RKO (cell line): ENCODE measurements at places on chromosomes 5 and 9.

DNA sequence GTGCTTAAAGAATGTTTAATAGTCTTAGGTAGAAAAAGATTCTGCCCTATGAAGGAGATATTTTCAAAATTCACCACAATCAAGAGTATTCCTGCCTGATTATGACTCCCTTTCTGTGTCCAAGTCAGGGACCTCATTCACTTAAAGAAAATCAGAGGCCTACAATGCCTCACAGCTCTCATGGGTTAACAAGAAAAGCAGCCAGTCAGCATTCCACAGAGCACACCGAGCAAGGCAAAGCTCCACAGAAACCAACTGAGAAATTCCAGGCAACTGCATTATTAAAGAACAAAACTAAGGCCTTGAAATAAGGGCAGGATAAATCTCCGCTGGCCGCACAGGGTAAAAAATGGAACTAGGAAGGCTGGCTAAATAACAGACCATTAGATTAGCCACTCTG lies 161.1 kb downstream of the TARS1 start:
- DNase-seq, result no peak

DNA sequence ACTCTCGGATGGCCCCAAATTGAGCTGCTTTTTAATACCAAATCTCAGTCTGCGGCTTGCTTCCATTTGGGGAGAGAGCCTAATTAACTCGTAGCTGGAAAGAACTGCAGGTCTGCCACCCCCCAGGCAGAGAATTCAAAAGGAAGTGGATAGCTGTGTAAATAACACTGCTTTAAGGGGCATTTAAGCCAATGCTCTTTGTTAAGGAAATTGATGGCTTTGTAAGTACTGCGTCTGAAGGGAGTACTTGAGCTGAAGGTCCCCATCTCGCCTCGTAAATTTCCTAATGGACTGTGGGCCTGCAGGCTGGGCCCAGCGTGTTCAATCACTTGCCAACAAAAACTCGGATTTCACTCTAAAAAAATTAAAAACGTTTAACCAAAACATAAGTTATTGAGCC lies 132.7 kb downstream of the PAPPA start:
- DNase-seq, result no peak

DNA sequence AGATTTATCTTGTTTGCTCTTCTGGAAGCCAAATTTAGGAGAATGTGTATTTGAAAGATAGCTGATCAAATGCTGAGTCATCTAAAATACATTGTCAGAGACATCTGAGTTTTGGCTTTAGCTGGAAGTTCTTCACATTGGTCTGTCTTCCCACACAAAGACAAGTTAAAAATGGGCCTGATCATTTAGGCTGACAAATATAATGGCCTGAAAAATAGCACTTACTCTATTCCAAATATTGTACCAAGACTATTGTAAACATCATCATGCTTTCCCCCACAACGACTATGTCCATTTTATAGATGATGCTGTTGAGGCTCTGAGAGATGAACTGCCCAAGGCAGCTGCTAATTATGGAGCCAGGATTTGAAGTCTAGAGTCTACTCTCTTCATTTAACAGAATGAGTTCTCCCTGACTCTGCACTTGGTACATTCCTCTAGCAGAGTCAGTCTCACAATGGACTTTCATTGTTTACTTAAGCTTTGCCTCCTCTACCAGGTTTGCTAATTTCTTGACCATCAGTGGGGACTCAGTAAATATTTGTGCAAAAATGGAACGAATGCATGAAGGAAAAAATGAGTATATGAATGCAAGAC lies 619.4 kb upstream of the KLF4 start:
- no peak for DNase-seq

DNA sequence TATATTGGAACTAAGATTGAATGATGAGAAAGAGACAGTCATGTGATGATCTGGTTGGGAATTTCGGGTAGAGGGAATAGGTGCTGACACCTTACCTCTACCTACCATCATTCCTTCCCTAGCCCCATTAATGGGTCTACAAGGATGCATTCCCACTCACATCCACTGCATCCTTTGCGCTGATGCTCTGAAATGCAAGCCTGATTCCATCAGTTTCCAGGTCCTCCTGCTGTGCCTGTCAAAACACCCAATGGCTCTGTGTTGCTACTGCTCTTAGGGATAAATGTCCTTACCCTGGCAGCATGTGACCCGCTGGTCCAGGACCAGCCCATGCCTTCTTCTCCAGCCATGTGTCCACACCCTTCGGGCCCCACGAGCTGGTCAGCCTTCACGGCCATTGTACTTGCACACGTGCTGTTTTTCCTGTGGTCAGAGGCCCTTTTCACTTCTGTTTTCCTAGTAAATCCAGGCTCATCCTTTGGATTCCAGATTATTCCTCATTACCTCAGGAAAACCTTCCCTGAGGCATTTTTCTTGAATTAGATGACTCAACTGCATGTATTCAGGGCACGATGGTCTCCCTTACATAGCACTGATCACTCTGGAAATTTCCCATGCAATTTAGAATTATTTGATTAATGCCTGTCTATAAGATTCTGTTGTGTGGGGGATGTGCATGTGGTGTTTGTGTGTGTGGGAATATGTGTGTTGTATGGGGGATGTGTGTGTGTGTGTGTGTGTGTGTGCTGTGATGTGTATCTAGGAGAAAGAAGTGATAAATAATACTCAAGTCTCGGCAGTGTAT lies 185.0 kb downstream of the DIRAS2 start:
- no peak for DNase-seq

DNA sequence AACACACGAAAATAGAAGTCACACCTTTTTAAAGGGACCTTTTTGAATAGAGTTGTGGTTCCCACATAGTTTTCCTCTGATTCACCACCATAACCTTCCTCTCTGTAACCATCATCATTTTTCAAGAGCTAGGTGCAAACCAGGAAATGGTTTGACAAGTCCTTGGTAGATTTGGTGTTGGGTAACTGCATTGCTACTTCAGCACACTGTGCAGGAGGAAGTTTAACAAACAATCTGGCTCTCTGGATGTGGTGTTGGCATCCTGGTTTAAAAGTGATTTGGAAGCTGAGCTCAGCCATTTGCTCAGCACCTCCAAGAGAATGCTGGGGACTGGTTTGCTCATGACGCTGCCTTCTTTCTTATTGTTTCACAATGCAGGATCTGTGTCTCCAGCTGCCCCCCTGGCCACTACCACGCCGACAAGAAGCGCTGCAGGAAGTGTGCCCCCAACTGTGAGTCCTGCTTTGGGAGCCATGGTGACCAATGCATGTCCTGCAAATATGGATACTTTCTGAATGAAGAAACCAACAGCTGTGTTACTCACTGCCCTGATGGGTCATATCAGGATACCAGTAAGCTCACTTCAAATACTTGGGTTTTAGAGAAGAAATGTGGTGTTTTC lies 213.1 kb downstream of the RFK start:
- DNase-seq, result no peak

DNA sequence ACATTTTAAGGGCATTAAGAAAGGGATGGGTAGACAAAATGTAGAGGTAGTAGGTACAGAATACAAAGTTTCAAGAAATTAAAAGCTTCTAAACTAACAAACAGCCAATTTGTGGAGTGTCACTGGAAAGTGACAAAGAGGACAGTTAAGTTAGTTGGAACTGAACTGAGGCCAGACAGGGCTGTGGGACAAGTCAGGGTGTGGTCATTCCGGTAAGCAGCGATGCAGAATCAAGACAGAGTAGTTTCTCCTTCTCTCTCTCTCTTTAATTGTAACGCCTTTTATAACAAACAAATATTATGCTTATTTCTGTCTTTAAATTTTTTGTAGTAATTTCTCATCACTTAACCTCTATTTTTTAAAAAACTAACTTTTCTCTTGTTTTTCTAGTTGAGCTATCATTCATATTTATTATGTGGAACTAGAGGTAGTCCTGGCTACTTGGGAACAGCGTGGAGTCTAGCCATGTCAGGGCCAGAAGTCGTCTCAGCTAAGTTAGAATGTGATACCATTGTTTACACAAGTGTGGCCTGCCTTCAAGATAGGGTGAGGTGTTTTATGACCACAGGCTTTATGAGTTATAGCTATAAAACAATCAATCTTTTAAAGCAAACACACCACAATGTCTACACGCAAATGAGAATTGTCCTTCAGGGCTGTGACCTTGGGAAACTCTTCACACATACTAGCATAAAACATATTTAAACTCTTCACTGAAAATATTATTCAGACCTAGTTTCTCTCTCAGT lies 115.3 kb upstream of the CDKN2B start:
- DNase-seq, result no peak

- no peak for DNase-seq
Observed at GRCh38 chr5:135208555-135208902, 174.5 kb upstream of the PITX1 start.

- no peak for DNase-seq
Observed at GRCh38 chr9:3271581-3271980, 254.2 kb downstream of the RFX3 start.

DNA sequence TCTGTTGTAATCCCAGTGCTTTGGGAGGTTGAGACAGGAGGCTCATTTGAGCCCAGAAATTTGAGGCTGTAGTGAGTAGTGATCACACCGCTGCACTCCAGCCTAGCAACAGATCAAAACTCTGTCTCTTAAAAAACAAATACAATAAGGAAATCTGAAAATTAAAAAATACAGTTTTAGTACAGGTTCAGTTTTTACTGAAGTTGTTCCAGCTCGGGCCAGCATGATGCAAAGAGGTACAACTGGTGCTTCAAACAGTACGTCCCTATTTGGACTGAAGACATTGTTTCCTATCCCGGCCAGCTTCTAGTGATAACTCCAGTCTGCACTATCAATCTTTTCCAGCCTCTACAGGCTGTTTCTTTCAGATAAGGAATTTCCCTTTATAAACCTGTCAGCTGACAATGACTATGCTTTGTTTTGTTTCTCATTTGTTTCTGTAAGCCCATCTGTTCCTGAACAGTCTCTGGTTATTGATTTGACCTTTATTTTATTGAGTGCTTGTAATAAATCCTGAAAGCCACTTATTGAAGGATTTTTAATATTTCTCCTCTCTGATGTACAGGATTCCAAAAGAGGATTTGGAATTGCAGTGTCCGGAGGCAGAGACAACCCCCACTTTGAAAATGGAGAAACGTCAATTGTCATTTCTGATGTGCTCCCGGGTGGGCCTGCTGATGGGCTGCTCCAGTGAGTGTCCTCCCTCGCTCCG lies 41.9 kb downstream of the TJP2 start:
- DNase-seq, result no peak

DNA sequence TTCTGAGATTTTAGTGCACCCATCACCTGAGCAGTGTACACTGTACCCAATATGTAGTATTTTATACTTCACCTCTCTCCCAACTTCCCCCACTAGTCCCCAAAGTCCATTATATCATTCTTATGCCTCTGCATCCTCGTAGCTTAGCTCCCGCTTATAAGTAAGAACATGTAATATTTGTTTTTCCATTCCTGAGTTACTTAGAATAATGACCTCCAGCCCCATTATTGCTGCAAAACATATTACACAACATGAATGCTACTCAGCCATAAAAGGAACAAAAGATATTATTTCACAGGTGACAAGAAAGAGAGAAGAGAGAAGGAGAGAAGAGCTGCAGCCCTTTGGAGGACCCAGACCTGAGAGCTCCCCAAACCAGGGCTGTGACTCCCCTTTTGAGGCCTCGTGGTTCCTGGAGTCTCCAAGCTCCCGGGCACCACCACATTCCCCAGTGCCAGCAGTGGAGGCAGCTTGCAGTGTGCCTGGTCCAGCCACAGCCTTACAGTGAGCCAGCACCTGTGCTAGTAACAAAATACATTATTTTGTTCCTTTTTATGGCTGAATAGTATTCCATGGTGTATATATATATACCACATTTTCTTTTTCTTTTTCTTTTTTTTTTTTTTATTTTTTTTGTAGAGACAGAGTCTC lies 194.5 kb upstream of the DAB2 start:
- no peak for DNase-seq

- DNase-seq, result no peak
Observed at GRCh38 chr9:121187636-121188305, 13.9 kb downstream of the RAB14 start.

DNA sequence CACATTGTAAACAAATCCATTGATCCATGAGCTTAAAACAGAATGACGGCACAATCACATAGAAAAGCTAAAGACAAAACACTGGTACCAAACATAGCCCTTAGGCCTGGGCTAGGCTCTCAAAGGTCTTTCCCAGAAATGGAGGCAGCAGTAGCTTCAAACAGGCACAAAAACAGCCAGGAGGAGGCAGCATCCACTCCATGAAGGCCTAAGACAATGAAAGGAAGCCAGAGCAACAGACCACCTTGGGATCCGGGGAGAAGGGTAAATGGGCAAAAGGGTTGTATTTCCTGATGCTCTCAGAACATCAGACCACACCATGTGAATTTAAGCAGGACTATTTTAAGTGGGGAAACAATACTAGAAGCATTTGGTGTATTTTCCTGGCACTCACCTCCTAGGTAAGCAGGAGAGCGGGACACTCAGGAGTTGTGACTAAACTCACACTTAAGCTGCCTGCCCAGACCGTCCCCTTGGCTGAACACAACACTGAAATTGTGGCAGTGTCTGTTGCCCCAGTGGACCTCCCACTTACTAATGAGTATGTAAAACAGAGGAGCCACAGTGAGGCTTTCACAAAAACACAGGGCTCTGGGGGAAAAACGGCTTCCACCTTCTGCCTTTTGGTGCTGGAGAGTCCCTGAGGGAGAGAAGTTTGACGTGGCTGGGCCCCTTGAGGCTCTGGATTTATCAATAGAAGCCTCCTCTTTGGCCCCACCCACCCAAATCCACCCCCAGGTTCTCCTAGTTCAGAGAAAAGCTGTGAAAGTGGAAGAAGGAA lies 11.9 kb downstream of the GNPDA1 start:
- no peak for DNase-seq

DNA sequence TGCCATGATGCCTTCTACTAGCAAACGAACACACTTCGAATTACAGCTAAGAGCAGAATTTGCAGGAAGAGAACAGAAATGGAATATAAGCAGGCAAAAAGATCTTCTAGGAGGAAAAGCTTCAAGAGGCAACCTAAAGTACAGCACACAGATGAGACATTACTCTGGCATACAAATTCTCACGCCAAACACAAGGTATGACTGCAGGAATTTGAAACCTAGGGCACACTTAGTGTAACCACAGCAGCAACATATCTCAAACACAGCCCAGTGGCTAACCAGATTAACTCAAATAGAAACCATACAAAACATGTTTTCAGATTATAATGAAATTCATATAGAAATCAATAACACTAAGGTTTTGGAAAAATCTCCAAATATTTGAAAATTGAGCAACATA lies 481.0 kb upstream of the RGMB start:
- DNase-seq, result no peak

DNA sequence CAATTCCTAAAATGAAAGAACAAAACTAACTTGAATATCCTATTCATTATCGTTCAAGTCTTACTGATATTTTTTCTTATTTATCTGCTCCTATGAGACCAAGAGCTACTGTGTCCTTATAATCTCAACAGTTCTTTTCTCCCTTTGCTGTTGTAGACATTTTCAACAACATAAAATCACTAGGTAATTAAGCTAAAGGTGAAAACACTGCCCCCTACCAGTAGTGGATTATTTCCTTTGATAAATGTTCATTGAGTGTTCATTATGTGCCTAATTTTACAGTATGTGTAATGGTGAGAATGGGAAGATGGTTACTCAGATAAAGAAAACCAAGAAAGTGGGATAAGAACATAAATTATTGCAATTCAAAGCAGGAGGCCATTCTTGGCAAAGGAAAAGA lies 41.4 kb upstream of the PAPPA start:
- DNase-seq, result no peak

GRCh38 chr9:69496846-69497450 lies 171.9 kb downstream of the ENTREP1 start:
- no peak for DNase-seq

GRCh38 chr9:113932906-113933584 lies 56.9 kb downstream of the ZNF618 start:
- DNase-seq, result no peak

GRCh38 chr5:139712412-139712811 lies 64.3 kb downstream of the CXXC5 start:
- DNase-seq, result no peak
